ENCODE measurements at places on chromosomes 5 and 9.

GRCh38 chr9:13941714-13942113 lies 372.2 kb downstream of the NFIB start:
- DNase-seq: no peak

DNA sequence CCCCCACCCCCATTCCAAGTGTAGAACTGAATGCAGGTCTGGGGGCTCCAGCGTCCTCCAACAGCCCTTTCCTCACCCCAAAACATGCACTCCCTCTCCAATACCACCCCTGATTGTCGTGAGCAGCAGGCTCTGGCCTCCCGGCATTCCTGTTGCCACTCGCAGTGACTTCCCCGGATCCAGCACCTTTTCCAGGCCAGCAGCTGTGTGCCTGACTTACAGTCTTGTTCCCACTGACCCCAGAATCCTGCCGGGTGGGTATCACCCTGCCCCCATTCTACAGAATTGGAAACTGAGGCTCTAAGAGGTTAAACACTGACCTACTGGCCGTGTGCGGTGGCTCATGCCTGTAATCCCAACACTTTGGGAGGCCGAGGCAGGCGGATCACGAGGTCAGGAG lies 127.2 kb downstream of the OLFM1 start:
- no peak for DNase-seq

DNA sequence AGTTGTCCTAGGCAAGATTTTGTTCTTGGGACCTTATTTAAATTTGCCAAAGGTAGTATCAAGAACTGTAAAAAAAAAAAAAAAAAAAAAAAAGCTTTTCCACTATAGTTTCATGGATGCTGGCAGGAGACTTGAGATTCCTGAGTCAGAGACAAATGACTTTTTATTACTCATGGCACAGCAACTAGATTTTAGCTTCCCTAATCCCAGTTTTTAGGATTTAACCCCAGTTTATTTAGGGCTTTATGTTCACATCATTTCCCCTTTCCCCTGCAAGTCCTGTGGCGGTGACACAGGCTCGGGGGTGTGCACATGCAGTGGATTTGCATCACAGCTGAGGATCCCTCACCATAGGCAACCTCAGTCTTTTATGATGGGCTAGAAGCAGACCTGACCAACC lies 144.9 kb downstream of the GOLPH3 start:
- no peak for DNase-seq

DNA sequence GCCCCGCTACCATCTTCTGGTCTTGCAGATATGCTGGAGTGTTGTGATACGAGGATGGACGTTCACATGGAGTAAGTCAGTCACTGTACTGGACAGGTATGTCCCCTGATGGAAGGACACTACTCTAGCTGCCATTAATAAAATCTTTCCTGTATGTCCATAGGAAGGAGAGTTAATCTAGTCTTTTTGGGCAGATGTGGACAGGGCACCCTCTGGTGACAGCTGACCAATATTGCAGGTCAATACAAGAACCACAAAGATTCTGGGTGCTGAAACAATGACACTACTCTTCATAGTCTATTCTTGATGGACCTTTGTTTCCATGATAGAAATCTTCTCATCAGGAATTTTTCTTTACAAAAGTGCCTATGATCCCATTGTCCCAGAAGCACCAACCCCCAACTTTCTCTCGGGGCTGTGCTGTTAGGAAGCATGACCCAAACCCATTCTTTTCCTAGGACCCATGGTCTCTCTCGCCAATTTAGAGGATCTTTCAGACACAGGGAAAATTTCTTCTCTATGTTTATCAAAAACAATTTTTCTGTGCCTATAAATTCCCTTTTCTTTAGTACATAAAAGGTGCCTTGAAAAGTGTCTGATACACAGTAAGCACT lies 376.9 kb downstream of the DTWD2 start:
- DNase-seq: no peak

All from stimulated activated naive CD4-positive, alpha-beta T cell (primary cell).